Activated T-cell treated with anti-CD3 and anti-CD28 coated beads, Interleukin-2, amount 50 U/mL, for 4 hours (primary cell): ENCODE measurements at places on chromosomes 7 and 10. TPM values are rescaled to one million over a fixed set of nuclear protein-coding genes. Genes with fewer than 3 reads are reported as not detected.

The CCDC136 gene
- total RNA-seq = 3.3 TPM

The CBLL1 gene
- total RNA-seq = 45.9 TPM

The ENTPD1 gene
- 0.23 TPM for total RNA-seq

The GTF2I gene
- 181 TPM for total RNA-seq

The ZNF804B gene
- total RNA-seq = not detected

The ACBD7 gene
- total RNA-seq = 0.52 TPM
